ENCODE measurements at places on chromosomes 3 and 15.

DNA sequence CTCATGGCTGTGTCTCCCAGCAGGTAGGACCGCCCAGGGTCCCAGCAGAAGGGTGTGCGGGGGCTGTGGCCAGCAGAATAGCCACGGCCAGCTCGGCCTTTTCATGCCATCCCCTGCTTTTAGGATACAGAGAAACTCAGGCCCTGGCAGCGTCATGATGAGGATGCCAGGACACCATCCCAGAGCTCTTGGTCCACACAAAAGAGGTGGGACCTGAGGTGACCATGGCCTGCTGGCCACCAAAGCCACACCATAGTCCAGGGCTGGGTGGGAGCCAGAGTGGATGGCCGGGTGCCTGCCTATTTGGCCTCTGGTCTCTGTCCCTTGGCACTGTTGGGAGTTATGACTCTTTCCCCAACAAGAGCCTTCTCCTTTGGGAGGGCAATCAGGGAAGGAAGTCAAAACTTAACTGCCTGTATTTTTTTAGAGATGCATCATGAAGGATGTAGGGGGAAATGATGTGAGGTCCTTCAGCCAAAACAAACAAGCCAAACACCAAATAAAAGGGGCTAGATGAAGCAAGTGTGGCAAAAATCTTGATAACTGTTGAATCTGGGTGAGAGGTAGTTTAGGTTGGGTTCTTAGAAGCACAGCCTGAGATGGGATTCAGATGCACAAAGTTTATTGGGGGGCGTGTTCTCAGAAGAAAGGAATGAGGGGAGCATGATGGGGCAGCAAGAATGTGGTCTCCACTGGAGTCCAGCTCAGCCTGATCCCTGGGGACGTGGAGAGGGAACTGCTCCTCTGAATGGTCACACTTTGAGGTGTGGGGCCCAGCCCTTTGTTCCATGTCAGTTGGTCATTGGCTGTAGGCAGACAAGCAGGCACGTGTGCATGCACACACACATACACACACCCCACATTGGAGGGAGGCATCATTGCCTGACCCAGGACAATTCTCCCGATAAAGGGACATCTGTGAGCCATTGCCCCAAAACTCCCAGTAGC lies 33.2 kb downstream of the SMAD6 start:
- no peak for DNase-seq

DNA sequence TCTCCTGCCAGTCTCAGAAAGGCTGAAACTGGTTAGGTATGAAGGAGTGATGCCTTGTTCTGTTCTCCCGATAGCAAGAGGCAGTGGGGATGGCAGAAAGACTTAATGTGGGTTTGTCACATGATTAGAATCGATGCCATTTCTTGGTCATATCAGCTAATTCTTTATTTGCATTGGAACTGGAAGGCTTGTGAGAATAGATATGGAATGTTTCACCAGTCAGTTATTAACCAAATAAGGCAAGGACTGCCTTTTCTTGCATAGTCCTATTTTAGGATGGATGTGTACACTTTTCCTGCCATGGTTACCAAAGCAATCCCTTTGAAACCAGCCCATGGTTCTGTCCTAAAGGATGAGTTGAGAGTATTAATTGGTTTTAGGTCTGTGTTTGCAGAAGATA lies 33.7 kb downstream of the FILIP1L start:
- DNase-seq, result no peak

- no peak for DNase-seq
Measured at GRCh38 chr3:12901623-12902045, 60.3 kb upstream of the RPL32 start.

GRCh38 chr3:31754575-31755278 lies 222.0 kb downstream of the STT3B start:
- DNase-seq, result no peak

GRCh38 chr3:55406696-55407425 lies 80.2 kb downstream of the WNT5A start:
- no peak for DNase-seq

- no peak for DNase-seq
Measured at GRCh38 chr3:13587442-13587841, 38.5 kb downstream of the FBLN2 start.

GRCh38 chr3:70868561-70868960 lies 556.1 kb upstream of the MDFIC2 start:
- no peak for DNase-seq

- no peak for DNase-seq
Measured at GRCh38 chr3:53673722-53674350, 172.4 kb downstream of the CHDH start.

GRCh38 chr3:24854748-24855147 lies 360.1 kb upstream of the THRB start:
- DNase-seq, result no peak

GRCh38 chr3:72591522-72592421 lies 256.5 kb downstream of the SHQ1 start:
- peak; percentile 74 for DNase-seq

DNA sequence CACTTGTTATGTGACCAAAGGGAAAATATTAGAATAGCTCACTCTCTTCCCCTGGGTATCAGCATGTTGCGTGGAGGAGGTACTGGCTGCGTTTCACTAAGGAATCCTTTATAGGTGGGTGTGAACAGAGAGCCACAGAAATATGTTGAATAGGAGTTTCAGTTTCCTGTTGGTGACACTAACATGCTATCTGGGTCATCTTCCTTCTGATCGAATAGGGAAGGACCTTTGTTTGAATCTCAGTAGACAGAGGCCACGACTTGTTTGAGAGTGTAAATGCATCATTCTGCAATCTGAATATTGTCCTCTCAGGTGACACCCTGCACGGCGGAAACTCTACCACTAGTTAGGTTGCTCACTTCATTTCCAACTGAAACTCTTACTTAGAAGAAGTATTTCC lies 157.9 kb upstream of the SLC2A2 start:
- DNase-seq, result no peak

GRCh38 chr3:187694801-187695200 lies 7.6 kb downstream of the RTP2 start:
- no peak for DNase-seq

DNA sequence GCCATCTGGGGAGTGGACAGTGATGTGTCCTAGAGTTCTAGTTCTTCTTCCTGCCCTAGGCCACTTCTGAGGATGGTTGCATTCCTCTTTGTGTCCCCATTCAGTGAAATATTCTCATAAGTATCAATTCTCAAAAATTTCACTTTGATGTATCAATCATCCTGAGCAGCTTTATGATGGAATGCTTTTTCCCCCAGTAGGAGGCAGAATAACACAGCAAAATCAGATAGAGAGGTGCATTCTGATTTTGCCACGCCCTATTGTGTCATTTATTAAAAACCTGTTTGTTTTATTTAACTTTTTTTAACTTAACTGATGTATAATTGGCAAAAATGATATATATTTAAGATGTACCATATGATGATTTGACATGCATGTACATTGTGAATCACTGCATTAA lies 656.0 kb upstream of the GRM7 start:
- no peak for DNase-seq

DNA sequence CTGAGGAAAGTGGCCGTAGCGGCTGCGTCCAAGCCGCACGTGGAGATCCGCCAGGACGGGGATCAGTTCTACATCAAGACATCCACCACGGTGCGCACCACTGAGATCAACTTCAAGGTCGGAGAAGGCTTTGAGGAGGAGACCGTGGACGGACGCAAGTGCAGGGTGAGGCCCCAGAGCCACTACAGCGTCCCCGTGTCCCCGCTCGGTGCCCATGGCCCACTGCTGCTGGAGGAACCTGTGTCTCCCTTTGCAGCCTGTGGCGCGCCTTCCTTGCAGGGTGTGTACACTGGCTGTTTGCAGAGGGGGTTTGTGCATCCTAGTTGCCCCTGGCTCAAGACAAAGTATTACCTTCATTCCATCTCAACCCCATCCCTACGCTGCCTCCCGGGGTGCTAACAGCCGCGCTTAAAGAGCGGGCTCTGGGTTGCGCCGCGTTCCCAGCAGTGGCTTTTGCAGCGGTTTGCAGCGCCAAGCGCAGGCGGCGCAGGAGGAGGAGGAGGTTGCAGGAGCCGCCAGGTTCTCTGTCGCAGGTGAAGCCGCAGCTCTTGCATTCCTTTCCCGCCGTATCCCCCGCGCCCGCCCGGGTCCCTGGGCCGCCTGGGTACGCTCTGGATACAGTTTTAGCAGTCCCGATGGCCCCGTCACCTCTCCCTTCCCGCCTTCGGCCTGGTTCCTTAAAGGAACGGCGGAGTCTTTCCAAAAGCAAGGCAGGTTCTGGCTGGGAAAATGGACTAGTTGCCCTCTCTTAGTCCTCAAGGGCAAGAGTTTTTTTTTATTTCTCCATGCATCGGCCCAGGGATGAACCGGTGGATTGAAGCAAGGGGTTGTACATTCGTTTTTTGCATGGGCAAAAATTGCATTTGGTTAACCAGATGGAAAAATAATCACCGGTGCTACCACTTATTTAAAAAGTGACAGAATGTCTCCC lies 1.2 kb downstream of the CRABP1 start:
- no peak for DNase-seq

GRCh38 chr15:69666921-69667811 lies 214.5 kb downstream of the RPLP1 start:
- DNase-seq, result no peak

- DNase-seq, result no peak
Measured at GRCh38 chr15:27054426-27054825, 83.4 kb downstream of the GABRG3 start.

- no peak for DNase-seq
Measured at GRCh38 chr3:14459787-14460186, 57.4 kb downstream of the SLC6A6 start.

DNA sequence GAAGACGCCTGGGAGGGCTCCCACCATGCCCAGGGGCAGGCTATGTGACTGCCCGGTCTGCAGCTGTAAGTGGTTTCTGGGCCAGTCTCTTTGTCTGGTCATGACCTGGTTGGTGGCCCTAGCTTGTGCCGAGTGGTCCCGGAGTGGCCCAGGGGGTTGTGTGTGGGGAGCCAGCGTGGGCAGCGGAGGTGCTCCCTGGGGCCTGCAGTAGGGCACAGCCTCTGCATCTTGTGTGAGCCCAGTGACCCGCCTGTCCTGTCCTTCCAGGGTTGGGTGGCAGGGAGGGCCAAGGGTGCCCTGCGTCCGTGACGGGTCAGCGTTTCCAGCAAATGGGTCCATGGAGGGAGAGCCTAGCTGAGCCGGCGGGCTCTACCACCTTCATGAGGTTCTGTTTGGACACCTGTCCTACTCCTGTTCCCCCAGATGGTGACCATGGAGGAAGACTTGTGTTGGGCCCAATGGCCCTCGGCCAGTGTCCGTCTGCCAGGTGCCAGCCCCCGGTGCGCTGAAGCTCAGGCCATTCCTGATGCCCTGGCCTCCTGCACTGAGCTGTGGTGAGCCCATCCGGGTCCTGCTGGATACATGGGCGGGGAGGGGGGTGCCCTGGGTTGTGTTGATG lies 215.4 kb downstream of the SNRPN start:
- DNase-seq, result no peak

DNA sequence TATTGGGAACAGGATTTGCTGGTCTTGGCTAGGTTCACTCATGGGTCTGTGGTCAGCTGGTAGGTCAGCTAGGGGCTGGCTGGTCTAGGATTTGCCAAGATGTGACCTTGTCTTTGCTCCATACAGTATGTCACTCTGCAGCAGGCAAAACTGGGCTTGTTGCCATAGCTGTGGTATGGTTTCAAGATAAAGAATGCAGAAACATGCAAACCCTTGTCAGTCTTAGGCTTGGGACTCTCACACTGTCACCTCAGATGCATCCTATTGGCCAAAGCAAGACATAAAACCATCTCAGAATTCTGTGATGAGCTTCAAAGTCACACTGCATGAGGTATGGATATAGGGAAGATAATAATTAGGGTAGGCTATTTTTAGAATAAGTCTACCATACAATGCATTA lies 66.6 kb upstream of the TBC1D5 start:
- DNase-seq, result no peak

DNA sequence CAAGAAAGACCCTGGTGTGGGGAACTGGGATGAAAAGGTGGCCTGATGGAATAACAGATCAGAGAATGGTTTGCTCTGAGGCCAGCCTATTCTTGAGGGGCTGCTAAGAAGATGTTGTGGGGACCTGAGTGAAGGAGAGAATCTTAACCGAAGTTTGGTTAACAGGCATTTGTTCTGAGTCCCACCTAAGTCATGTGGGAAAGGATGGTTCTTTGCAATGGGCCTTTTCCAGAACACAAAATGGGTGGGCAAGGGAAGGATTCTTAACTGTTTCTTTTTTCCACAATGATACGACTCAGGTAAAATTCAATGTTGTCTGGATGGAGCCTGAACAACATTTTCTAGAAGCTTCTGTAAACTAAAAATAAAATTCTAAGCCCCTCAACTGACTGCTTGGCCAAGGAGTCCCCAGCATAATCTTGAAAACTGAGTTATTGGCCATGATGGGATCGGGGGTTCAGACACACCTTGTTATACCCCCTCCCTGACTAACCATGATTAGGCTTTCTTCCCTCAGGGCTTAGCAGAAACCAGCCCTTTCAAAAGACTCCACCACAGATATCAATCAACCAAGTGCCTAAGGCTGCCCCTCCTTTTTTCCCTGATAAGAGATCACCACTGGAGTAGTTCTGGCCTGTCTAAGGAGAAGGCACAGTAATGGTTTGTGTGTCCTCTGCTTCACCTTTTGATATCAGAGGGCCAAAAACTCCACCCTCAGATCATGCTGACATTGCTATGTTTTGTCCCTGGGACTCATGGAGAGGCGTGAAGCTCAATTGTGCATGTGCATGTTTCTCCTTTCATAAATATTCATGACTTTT lies 30.1 kb downstream of the SCN11A start:
- DNase-seq, result no peak

GRCh38 chr15:68348081-68348480 lies 70.5 kb downstream of the FEM1B start:
- DNase-seq, result no peak

DNA sequence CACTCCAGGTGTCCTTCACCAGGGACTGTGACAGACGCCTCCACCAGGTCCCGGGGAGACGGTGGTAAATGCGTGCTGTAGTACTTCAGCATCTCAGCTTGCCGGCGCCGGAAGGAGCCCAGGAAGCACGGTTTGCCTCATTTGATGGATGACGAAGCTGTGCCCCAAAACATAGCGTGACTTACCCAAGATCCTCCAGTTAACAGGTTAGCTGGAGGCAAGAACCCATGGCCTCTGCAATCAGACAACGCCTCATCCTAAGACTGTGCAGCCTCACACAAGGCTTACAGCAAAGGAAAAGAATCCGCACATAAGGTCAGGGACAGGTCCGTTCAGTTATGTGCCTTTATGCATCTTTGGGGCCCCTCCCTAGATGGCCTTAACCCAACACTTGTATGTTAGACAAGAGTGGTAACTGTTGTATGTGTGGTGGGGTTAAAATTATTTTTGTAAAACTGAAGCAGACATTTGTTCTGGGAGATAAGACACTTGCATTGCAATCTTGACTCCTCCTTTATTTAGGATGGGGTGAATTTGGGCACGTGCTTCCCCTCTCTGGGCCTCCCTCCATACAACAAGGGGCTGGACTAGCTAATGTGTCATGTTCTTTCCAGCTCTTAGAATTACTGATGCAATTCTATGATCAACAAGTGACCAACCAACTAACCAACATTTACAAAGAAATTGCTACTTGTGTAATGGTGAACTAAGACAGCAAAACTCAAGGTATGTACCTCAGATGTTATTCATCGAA lies 39.4 kb downstream of the VGLL4 start:
- DNase-seq, result no peak

GRCh38 chr3:47752716-47753115 lies 29.0 kb downstream of the SMARCC1 start:
- no peak for DNase-seq

All from NT2/D1 (cell line).